Type B pancreatic cell (in vitro differentiated cells): ENCODE measurements at places on chromosomes 16 and 17. TPM values are rescaled to one million over a fixed set of nuclear protein-coding genes. Genes with fewer than 3 reads are reported as not detected.

The AATF gene
- total RNA-seq: 47.8 and 48.0 TPM in 2 replicates

The RNU2-1 gene
- 3,940 and 6,478 TPM in 2 replicates for total RNA-seq

The SP6 gene
- 19.3 and 75.1 TPM in 2 replicates for total RNA-seq

The NPW gene
- 3.9 and 4.7 TPM in 2 replicates for total RNA-seq

The KRT10 gene
- total RNA-seq: 60.2 and 83.0 TPM in 2 replicates

The NPIPB13 gene
- 9.1 and 15.3 TPM in 2 replicates for total RNA-seq

The TBX21 gene
- total RNA-seq: not detected in 2 replicates

DNA sequence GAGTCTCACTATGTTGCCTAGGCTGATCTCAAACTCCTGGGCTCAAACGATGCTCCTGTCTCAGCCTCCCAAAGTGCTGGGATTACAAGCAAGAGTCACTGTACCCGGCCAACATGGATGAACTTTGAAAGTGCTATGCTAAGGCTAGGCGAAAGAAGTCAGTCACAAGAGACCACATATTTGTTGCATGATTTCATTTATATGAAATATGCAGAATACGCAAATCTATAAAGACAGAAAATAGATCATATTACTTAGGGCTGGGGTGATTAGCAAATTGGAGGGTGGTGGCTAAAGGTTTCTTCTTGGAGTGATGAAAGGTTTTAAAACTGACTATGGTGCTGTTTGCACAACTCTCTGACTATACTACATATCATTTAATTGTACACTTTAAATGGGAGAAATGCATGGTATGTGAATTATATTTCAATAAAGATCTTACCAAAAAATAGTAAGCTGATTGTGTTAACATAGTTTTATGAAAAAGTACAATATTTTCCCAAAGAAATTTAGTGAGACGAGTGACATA is 1.2 kb upstream of the FLYWCH1 start:
- no peak for DNase-seq

- no peak for DNase-seq
Observed at GRCh38 chr16:83258366-83258928, 549.3 kb upstream of the HSBP1 start.

GRCh38 chr17:28053044-28053670 is 10.7 kb downstream of the NLK start:
- DNase-seq: no peak

DNA sequence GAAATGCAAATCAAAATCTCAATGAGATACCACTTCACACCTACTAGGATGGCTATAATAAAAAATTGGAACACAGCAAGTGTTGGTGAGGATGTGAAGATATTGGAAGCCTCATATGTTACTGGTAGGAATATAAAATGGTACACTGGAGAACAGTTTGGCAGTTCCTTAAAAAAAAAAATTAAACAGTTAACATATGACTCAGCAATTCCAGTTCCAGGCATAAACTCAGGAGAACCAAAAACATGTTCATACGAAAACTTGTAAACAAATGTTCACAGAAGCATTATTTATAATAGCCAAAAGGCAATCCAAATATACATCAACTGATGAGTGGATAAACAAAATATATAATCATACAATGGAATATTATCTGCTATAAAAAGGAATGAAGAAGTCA is 28.2 kb downstream of the ZNF652 start:
- DNase-seq: no peak

GRCh38 chr17:14427900-14428647 is 127.2 kb downstream of the HS3ST3B1 start:
- DNase-seq: no peak

DNA sequence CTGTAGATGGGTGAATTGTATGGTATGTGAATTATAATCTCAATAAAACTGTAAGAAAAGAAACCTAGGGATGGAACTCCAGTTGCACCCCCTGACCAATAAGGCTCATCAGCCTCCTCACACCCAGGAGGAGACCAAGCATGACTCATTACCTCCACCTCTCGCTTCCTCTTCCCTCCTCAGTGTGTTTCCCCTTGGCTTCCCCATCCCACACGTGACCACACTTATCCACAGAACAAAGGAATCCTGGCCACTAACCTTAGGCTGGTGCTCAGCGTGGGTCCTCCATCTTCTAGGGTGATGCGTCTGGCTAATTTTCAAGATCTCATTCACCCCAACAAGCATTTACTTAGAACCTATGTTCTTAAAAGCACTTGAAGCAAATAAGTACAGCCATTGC is 36.2 kb upstream of the MAP3K14 start:
- DNase-seq: no peak

- DNase-seq: no peak
Observed at GRCh38 chr16:87150262-87150661, 166.9 kb downstream of the C16orf95 start.

GRCh38 chr16:68425498-68426346 is 22.6 kb downstream of the SMPD3 start:
- no peak for DNase-seq

GRCh38 chr17:50956750-50957523 is 90.8 kb upstream of the TOB1 start:
- no peak for DNase-seq

- no peak for DNase-seq
Observed at GRCh38 chr17:30208214-30208613, 27.3 kb downstream of the SLC6A4 start.

DNA sequence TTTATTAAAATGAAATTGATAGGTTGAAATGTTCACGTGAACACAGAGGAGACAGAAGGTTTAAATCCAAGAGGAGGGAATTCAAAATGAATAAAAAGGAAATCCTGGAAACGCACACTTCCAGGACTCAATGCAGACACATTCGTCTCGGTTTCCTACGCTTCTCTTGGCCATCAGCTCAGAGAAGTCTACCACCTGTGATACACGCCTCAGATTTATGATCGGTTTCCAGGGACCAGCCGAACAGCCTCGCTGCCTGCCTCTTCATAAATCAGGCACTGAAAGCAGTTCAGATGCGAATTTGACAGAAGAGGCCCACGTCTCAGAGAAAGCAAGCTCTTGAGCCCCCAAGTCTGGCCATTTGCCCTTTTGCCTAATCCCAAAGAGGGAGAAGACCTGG is 125.5 kb upstream of the IRX3 start:
- no peak for DNase-seq

- DNase-seq: no peak
Observed at GRCh38 chr16:630249-630814, 453 bp upstream of the WFIKKN1 start.

GRCh38 chr16:3601614-3602319 is 9.6 kb downstream of the SLX4 start:
- DNase-seq: no peak

DNA sequence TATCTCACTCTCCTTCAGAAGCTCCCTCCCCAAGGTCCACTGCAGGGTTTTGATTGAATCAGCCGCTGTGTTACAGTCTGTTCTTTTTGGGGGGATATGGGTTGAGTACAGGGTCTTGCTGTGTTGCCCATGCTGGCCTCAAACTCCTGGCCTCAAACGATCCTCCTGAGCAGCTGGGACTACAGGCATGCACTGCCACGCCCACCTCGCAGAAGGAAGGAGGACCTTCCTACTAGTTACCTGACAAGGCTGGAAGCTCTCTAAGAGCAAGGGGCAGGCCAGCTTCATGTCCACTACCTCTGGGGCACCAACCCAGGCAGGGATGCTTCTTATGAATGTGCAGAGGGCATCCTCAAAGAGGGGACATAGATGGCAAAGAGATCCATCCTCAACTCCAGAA is 1.9 kb upstream of the MMP28 start:
- DNase-seq: no peak

DNA sequence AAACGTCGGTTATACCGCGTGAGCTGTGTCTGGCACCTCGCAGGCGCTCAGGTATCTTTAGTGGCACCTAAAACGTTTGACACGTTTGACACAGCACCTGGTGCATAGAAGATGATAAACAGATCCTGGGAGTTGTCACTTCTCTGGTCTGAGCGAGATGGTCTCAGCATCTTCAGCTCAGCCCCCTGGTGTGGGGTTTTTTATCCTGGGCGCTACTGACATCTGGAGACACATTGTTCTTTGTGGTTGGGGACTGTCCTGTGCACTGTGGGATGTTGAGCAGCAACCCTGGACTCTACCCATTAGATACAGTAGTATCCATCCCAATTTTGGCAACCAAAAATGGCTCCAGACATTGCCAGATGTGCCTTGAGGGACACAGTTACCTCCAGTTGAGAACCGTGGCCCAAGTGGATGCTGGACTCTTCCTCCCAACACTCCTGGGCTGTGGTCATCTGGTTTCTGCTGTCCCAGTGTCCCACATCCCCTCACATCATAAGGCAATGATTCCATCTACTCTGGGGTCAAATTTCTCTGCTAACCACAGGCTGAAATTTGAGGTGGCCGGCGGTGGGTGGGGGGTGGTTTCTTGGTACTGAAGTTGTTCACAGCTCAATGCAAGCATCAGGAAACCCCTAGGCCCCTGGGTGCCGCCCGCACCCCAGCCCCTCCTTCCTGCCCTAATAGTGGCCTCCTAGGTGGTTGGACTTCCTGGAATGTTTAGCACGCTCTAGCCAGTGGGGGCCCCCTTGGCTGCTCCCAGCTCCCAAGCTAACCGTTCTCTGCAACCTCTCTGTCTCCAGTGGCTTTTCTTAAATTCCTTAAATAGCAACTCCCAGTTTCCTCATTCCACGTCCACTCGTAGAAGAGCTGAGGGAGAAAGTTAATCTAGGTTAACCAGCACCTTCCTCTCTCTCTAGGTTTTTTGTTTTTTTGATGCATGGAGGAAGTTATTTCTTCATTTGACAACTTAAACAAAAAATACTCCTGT is 124.8 kb downstream of the ABCC1 start:
- no peak for DNase-seq

DNA sequence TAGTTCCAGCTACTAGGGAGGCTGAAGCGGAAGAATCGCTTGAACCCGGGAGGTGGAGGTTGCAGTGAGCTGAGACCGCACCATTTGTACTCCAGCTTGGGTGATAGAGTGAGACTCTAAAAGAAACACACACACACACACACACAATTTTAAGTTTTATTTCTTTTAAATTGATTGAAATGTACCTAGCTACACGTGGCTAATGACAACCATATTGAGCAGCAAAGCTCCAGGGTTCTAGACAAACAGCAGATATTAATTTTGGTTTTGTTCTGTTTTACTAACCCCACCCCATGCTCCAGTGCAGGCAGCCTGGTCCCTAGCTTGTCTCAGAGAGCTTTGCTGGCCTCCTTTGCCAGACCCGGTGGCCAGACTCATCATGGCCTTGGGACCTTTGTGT is 16.0 kb upstream of the RAI1 start:
- no peak for DNase-seq

- peak; percentile 68 for DNase-seq
Observed at GRCh38 chr17:21297026-21297520, 12.6 kb downstream of the MAP2K3 start.
